Stimulated activated CD4-positive, alpha-beta T cell treated with anti-CD3 and anti-CD28 coated beads, Interleukin-1b, Interleukin-23, amount 100 ng/mL, for 1 hour (primary cell): ENCODE measurements at places on chromosomes 7 and 10.

GRCh38 chr7:140924019-140924820 lies 509 bp downstream of the BRAF start:
- DNase-seq, result peak; percentile 22

- no peak for DNase-seq
Observed at GRCh38 chr10:12993595-12993994, 7.9 kb downstream of the CCDC3 start.

- no peak for DNase-seq
Observed at GRCh38 chr7:35556515-35557471, 138.1 kb downstream of the HERPUD2 start.

DNA sequence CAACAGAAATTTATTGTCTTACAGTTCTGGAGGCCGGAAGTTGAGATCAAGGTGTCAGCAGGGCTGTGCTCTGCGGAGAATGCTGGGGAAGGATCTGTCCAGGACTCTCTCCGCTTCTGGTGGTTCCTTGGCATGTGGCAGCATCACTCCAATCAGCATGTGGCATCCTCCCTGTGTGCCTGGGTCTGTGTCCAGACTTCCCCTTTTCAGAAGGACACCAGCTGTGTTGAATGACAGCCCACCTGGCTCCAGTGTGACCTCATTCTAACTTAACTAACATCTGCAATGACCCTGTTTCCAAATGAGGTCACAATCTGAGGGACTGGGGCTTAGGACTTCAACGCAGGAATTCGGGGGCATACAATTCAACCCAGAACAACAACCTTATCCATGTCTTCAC lies 141.9 kb downstream of the BMS1 start:
- no peak for DNase-seq

GRCh38 chr10:105837951-105838350 lies 1196.9 kb downstream of the SORCS3 start:
- no peak for DNase-seq
